Aorta (tissue), 5 donors: ENCODE measurements at places on chromosomes 7 and 10. TPM values are rescaled to one million over a fixed set of nuclear protein-coding genes. Genes with fewer than 3 reads are reported as not detected.

DNA sequence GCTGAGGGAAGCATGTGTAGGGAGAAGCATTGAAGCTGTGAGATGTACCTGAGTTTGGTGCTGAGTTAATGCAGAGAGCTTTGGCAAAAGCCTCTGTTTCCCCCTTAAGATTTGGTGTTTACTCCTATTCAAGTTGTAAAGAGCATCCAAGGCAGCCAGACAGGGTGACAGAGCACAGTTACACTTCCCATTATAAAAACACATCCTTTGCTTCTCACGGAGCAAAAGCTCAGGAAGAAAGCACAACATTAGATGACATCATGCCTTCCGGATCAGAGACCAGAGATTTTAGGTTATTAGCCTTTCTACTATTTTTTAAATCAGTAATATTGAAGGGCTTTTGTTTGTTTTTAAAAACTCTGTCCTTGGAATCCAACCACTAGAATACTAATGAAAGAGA, 182.9 kb downstream of the DOCK4 start:
- DNase-seq = no peak

GRCh38 chr10:125156739-125157480, 3.5 kb downstream of the CTBP2 start:
- no peak for DNase-seq

DNA sequence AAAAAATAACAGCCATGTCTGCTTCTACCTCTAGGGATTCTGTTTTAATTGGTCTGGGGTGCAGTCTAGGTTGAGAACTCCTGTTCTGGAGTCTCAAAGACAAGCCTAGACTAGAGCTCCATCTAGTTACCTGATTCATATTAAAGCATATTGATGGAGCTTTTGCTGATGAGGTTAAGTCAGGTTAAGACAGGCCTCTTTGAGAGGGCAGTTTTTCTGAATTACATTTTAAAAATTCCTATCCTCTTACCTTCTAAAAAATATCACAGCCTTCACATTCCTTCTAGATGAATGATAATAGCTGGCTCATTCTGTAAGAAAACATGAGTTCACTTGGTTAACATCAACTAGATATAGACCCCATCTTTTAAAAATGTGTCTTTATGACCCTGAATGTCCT, 28.9 kb downstream of the MGAM start:
- DNase-seq = no peak

DNA sequence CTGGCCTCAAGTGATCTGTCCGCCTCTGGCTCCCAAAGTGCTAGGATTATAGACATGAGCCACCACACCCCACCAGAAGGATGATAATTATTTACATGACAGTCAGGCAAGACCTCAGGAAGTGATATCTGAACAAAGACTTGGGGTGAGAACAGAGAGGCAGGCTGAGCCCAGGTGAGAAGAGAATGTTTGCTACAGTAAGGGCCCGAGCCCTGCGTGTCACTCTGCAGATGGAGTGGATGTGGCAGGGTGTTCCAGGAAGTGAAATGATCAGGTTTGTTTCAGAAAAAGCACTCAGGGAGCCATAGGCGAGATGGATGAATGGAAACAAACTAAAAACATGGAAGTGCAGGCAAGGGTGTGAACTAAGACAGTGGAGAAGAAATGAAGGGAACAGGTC, 22.2 kb downstream of the SFMBT2 start:
- no peak for DNase-seq

DNA sequence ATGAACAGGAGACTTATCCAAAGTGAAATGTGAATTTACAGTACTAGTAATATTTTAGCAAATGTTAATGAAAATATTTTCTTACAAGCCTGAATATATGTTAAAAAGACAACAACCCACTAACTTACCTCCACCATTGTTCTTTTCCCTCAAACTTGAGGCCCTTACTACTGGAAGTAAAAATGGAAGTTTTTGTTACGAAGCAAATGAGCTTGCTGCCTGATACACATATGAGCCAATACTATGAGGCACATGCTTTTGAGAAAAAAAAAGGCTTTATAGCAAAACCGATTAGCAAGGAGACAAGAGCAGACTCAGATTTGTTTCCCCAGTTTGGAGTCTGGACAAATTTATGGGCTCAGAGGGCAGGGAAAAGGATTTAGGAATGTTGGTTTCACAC, 29.0 kb downstream of the PRPS1L1 start:
- DNase-seq = no peak

DNA sequence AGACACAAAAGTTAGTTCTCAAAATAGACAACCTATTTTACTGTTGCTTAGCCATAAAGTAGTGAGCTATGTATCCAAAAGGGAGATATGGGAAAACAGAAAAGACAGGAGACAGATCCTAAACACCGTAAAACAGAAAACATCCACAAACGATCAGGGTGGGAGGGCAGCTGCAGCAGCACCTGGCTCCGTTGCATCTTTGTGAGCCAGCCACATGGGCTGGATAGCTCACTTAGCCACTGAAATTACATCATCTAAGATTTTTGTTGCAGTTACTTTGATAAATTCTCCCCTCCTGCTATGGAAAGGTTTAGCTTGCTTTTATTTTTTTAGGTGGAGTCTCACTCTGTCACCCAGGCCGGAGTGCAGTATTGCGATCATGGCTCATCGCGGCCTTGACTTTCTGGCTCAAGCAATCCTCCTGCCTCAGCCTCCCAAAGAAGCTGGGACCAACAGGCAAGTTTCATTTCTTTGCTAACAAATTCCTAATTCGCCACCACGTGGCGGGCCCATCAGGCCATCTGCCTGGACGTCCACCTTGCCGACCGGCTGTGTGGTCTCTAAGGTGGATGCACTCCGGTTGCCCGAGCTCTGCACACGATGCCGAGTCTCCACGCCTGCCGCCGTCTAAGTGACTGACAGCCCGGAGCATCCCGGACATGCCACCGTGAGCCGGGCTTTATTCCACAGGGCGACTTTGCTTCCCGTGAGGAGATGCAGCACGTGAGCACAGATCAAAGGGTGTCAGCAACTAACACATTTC, 159.8 kb downstream of the DIP2C start:
- peak; percentile 62 for DNase-seq

DNA sequence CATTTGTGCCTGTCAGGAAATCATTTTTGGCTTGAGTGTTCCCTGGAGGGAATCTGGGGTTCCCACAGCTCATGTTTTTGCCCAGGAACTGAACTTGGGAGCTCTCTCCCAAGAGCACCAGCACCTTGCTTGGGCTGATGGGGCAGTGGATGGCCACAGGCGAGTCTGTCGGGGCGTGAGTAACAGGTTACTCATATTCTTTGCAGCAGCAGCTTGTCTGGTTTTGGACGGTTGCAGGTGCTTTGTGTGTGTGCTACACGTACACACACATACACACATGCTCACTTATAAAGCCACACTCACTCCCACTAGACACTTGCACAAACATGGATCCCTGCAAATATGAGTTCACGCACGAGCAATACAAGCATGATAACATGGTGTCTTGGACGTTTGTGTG, 2.9 kb upstream of the PALD1 start:
- DNase-seq = no peak

- no peak for DNase-seq
These were observed 42.9 kb upstream of the PDZD8 start for GRCh38 chr10:117418121-117418520.

DNA sequence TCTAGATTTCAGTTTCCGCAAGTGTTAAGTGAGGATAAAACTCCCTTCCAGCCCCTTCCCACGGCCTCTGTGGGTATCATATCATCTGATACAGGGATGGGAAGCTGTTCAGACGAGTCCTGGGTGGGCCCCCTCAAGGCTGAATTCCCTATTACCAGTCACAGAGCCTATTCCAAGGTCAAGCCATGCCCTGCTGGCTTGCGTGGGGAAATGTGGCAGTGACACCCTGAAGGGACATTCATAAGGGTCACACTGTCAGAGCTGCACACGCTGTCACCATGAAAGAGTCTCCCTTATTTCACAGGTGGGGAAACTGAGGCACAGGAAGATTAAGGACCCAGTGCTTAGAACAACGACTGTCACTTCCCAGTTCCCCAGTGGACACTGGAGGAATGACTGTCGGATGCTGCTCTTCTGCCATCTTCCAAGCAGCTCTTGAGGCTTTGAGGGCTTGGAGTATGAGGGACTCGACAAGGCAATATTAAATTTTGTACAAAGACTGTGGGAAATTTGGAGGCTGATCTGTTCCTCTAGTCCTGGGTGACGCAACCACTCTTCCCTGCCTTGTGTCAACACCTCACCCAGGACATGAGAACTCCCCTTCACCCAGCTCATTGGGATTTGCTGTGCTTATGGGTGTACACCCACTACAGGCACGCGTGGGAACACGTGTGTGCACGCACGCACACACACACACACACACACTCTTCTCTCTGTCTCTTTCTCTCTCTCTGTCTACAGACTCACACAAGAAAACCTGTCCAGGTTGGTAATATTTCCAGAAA, 386.0 kb downstream of the RPS24 start:
- peak; percentile 5 for DNase-seq

GRCh38 chr10:5951721-5952407, 25.5 kb downstream of the IL15RA start:
- no peak for DNase-seq

GRCh38 chr7:123271231-123271630, 71.5 kb upstream of the SLC13A1 start:
- DNase-seq = no peak

GRCh38 chr10:90695915-90696676, 161.7 kb downstream of the HTR7 start:
- no peak for DNase-seq

GRCh38 chr10:1292611-1293031, 236.4 kb downstream of the WDR37 start:
- DNase-seq = no peak

TMED4 gene
- total RNA-seq = 66.8 TPM

CASTOR2 gene
- 27.1 TPM for total RNA-seq

EPO gene
- not detected for total RNA-seq

MEPCE gene
- total RNA-seq = 26.3 TPM

SLC16A9 gene
- total RNA-seq = 3.3 TPM
